Stimulated activated CD4-positive, alpha-beta T cell treated with anti-CD3 and anti-CD28 coated beads, Interleukin-1b, Interleukin-23, amount 100 ng/mL, for 1 hour (primary cell): ENCODE measurements at places on chromosomes 4 and X.

DNA sequence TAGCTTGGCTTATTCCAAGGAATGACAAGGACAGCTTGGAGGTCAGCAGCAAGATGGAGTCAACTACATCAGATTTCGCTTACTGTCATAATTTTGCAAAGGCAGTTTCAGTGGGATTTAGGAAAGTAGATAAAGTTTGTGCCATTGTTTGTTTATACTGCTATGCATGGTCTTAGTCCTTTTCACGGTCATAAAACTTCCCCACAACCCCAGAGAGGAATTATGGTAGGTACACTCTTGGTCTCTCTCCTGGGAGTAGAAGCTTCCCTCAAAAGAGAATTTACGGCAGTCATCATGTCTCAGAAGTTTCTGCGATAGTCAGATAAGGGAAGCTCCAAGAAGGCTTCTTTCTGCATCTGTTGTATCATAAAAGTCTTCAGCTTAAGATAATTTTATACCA, 27.9 kb upstream of the HERC6 start:
- DNase-seq: no peak

DNA sequence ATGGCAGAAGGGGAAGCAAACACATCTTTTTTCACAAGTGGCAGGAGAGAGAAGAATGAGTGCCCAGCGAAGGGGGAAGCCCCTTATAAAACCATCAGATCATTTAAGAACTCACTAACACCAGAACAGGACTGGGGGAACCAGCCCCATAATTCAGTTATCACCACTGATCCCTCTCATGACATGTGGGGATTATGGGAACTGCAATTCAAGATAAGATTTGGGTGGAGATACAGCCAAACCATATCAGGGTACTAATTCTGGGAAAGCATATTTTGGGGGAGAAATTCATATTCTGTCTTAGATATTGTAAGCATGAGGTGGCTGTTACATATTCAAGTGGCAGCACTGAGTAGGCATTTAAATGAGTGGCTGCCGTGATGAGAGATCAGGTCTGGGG, 87.8 kb downstream of the RAPGEF2 start:
- DNase-seq: no peak

- no peak for DNase-seq
Measured at GRCh38 chrX:13597874-13598273, 28.5 kb downstream of the EGFL6 start.

- no peak for DNase-seq
Measured at GRCh38 chr4:145760961-145761929, 81.3 kb downstream of the C4orf51 start.
